NCI-H345 (cell line): ENCODE measurements at places on chromosomes 13 and 19.

DNA sequence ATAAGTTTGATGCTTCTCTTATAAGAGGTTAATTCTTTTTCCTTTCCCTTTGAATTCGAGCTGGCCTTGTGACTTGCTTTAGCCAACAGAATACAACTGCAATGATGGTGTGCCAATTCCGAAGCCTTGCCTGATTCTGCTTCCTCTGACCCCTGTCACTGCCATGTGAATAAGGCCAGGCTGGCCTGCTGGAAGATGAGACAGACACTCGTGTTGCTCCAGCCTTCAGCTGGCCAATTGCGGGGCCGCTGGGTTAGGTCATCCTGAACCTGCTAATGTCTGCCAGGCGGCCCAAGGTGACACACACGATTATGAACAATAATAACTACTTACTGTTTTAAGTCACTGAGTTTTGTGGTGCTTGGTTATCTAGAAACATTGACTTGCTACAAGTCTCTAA is 352.0 kb downstream of the MYO16 start:
- DNase-seq, result no peak

GRCh38 chr13:34425327-34425949 is 516.6 kb upstream of the NBEA start:
- DNase-seq, result no peak

DNA sequence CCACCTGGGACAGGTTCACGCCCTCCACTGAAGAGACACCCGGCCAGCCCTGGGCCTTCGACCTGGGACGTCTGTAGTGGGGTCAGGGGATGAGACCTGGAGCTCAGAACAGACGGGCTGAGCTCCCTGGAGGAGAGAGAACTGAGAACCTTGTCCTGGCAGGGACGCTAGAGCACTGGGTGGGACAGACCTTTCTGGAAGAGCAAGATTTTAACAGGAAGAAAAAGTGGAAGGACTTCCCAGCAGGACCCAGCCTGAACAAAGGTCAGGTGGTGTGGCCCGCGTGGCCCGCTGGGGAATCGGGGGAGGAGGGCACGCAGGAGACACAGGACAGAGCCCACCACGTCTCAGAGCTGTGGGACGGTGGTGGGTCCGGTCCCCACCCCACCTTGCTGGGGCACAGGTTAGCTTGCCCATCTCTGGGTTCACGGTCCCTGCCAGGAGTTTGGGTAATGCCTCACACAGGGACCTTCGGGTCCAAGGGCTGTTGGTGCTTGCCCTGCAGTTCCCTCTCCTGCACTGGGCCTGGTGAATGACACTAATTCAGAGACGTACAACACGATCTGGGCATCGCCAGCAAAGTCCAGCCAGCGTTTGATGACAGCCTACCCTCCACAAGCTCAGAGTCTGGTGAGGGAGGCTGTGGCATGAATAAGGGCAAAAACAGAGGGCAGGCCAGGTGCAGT is 1.2 kb upstream of the EFNA2 start:
- no peak for DNase-seq

GRCh38 chr13:33125821-33126570 is 109.8 kb downstream of the KL start:
- no peak for DNase-seq

DNA sequence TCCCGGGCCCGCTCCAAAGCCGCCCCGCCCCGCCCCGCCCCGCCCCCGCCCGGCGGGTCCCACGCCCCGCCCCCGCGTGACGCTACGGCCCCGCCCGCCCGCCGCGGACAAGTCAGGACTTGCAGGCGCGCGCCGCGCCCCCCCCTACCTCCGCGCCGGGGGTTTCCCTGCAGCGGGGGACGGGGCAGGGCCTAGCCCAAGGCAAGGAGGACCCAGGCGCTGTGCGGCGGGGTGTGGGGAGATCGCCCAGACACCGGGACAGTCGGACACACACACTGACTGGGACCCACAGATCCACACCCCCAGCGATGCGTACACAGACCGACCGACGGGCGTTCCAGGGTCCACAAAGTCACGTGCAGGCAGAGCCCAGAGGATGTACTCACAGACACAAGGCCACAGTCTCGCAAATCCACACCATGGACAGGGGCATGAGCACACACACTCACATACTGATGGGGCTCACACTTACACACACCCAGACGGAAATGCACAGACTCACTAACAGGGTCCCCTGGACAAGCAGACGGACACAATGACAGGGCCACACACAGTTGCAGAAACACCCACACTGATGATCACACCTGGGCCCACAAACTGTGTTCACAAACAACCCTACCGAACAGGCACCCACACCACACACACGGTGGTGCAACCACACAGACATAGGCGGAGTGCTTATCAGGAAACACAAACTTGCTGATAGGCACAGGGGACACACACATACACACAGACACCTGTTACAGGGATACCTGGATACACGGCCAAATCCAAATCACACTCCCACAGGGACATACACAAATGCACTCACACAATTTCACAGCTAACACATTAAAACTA is 436 bp upstream of the BBC3 start:
- DNase-seq, result peak; percentile 64

DNA sequence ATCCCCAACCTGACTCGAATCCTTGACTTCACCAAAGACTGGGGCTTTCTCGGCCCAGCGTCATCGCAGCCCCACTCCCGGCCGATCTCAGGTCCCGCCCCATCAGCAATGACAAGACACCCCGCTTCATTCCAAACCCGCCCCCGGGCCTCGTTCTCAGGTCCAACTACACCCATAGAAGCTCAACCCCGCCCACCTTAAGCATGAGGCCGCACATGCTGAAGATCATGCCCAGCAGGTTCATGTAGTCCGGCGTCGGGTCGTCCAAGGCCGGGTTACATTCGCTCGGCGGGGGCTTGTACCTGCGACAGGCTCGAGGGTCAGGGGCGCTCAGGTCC is 2.3 kb downstream of the WDR83 start:
- peak; percentile 15 for DNase-seq

GRCh38 chr19:5102520-5102919 is 133.6 kb downstream of the KDM4B start:
- DNase-seq, result no peak

DNA sequence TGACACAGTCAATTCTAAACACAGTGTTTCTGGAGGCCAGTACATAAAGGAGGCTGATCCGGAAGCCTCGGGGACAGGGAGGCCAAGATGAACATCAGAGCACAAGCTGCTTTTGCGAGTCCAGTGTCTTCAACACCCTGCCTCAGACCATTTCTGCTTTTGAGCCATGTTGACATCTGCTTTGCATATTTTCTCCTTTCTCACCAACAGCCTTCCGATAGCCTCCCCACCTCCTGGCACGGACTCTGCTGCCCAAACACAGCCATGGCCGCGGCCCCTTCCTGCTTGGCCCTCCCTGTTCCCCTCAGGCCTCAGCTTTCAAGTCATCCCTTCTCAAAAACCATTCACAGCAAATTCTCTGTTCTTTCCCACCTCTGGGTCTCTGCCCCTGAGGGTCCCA is 3.6 kb downstream of the LRRC25 start:
- no peak for DNase-seq

- peak; percentile 20 for DNase-seq
These were observed 35.1 kb downstream of the ELF1 start for GRCh38 chr13:40983725-40984667.

DNA sequence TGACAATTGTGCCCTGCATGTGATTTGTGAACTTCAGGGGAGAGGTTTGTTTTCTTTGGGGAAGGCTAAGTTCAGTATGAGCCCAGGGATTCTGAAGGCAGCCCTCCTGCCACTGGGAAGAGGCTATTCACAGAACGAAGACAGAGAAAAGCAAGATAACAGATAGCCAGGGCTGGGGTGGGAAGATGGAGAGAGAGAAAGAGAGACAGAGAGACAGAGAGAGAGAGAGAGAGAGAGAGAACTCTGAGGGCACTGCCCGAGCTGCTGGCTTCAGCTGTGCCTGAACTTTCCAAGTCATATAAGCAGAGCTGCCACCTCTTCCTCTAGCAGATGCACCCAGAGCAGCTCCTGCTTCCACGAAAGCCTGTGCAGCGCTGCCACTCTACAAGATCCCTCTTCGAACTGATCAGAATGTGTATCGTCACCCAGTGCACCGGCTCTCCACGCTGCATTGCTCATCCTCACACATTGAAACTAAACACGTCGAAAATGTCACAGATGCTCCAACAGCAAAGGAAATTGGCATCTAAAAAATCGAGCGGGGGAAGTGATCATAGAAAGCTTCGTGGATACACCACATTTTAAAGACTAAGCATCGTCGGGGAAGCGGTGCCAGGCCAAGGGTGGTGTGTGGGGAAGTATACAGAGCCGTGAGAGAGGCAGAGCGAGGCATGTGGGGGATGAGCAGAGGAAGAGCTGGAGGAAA is 81.8 kb upstream of the SIAH3 start:
- no peak for DNase-seq

- no peak for DNase-seq
These were observed 612.5 kb upstream of the ATXN8OS start for GRCh38 chr13:69495096-69495495.

GRCh38 chr13:23903906-23904280 is 6.6 kb upstream of the C1QTNF9B start:
- no peak for DNase-seq

GRCh38 chr19:2491130-2491801 is 15.3 kb downstream of the GADD45B start:
- peak; percentile 67 for DNase-seq

GRCh38 chr19:18291019-18291524 is 9.7 kb upstream of the JUND start:
- no peak for DNase-seq

- DNase-seq, result no peak
These were observed 193.9 kb downstream of the GPC5 start for GRCh38 chr13:91592056-91593014.

GRCh38 chr13:112111239-112111857 is 44.4 kb downstream of the SOX1 start:
- no peak for DNase-seq

GRCh38 chr13:75968103-75968838 is 332.1 kb downstream of the LMO7 start:
- no peak for DNase-seq

- no peak for DNase-seq
These were observed 62.2 kb downstream of the CYSLTR2 start for GRCh38 chr13:48715977-48716376.

GRCh38 chr19:53193535-53194222 is 521 bp upstream of the ZNF665 start:
- no peak for DNase-seq

- DNase-seq, result no peak
These were observed 90.4 kb downstream of the COL4A1 start for GRCh38 chr13:110216398-110217041.

GRCh38 chr13:113489549-113490495 is 689 bp downstream of the DCUN1D2 start:
- DNase-seq, result peak; percentile 42

DNA sequence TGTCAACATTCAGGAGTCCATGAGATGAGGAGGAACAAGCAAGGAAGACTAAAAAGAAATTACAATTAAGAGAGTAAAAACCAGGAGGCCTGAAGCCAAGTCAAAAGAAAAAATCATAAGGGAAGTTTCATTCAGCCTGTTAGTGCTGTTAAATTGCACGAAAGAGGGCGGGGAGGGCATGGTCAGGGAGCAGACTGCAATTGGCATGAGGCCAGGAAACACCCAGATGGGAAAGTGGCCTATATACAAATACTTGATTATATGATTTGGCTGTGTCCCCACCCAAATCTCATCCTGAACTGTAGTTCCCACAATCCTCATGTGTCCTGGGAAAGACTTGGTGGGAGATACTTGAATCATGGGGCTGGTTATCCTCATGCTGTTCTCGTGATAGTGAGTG is 43.9 kb downstream of the TNFSF13B start:
- no peak for DNase-seq

DNA sequence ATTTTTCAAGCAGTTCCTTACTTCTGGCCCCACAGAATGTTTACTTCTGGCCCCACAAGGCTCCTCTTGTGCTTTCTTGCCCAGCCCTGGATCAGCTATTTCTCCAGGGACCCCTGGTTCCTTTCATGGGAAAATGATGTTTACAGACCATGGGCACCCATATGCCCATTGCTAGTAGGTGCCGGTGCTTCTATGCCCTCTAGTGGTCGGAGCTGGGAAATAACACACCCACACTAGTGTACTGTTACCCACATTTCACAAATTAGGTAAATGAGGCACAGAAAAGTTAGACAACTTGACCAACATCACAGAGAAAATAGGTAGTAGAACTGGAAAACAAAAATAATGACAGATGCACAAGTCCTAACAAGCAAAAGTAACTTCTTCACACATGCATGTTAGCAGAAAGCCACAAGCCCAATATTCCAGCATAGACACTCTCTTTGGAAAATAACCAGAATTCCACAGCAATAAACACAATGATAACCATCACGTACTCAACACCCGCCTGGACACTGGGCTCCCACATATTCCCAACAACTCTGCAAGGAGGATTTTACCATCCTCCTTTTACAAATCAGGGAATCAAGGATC is 1.3 kb upstream of the CEACAM6 start:
- peak; percentile 27 for DNase-seq

GRCh38 chr19:35202722-35203688 is 25.5 kb downstream of the FAM187B start:
- DNase-seq, result no peak

DNA sequence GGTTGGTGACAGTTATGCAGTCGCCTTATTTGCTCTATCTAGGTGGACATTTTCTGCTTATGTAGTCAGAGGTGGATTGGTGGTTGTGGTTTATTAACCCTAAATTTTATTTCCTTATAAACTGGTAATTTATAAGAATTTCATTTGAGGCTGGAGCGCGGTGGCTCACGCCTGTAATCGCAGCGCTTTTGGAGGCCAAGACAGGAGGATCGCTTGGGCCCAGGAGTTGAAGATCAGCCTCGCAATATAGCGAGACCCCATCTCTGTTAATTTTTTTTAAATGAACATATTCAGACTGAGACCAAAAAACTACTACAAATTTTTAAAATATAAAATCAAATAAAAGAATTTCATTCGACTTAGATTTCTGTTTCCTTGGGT is 810 bp downstream of the ZNF627 start:
- no peak for DNase-seq

- DNase-seq, result no peak
These were observed 2020.1 kb upstream of the PCDH20 start for GRCh38 chr13:63435667-63436324.

GRCh38 chr13:39607876-39608275 is 4.9 kb upstream of the LHFPL6 start:
- no peak for DNase-seq

- no peak for DNase-seq
These were observed 96.8 kb downstream of the SUCLA2 start for GRCh38 chr13:47904241-47904640.

DNA sequence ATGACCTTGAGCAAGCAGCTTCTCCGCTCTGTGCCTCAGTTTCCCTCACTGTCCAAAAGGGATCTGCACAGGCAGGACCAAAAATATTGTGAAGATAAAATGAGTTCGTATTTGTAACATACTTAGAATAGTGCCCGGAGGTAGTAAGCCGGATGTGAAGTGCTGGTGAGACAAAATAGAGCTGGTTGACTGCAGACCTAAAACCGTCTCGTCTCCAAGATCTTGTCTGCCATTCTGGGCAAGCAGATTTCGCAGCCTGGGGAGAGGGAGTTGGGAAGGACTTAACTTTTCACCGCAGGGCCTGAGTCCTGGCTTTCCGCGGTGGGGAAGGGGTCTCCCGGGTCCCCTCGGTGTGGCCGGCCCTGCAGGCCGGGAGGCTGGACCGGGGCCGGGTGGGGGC is 8.2 kb upstream of the BBC3 start:
- no peak for DNase-seq

- no peak for DNase-seq
These were observed 564 bp downstream of the SPART start for GRCh38 chr13:36345438-36346221.
